ENCODE measurements at places on chromosomes 4 and X.

GRCh38 chr4:182937268-182938204 lies 20.4 kb upstream of the DCTD start:
- no peak for DNase-seq

- DNase-seq: no peak
Measured at GRCh38 chr4:121278811-121279368, 101.9 kb downstream of the QRFPR start.

GRCh38 chr4:1250527-1250812 lies 1.5 kb upstream of the CTBP1 start:
- no peak for DNase-seq

GRCh38 chr4:79023799-79024770 lies 84.8 kb upstream of the PAQR3 start:
- no peak for DNase-seq

Measured in mesendoderm (in vitro differentiated cells).